ENCODE measurements at places on chromosomes 16 and 17.
A peak's percentile ranks its signal among the peaks of the same experiment; 100 is the strongest.

DNA sequence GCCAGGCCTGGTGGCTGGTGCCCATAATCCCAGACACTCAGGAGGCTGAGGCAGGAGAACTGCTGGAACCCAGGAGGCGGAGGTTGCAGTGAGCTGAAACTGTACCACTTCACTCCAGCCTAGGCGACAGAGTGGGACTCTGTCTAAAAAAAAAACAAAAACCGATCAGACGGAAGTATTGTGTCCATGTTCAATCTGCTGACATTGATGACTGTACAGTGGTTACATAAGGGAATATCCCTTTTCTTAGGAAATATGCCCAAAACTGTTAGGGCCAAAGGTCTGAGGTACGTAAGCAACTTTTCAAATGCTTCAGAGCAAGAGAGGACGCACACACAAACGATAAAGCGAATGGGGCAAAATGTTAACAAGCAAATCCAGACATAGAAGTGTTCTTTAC lies 69.8 kb upstream of the DNAH17 start:
- no peak for DNase-seq

- no peak for DNase-seq
Observed at GRCh38 chr16:28064150-28064549, 636 bp upstream of the GSG1L start.

- DNase-seq = no peak
Observed at GRCh38 chr17:35752945-35753764, at the start of gene GAS2L2. TSS of gene GAS2L2 (minus strand) at chr17:35753239. CDS start at chr17:35752850, 389 bp downstream.

- no peak for DNase-seq
Observed at GRCh38 chr16:75913958-75914357, 187.7 kb upstream of the CPHXL start.

DNA sequence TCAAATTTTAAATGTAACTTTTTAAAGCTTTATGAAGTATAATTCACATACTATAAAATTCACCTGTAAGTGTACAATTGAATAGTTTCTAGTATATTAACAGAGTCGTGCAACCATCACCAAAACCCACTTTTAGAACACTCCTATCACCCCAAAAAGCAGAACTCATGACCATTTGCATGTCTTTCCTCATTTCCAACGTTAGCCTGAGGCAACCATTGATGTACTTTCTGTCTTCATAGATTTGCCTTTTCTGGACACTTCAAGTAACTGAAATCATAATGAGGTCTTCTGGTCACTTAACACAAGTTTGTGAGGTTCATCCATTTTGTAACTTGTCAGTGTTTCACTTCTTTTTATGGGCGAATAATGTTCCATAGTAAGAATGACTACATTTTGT lies 33.2 kb downstream of the METTL16 start:
- no peak for DNase-seq

- DNase-seq = peak; percentile 48
Observed at GRCh38 chr16:14057878-14058382, 13.2 kb upstream of the MRTFB start.

DNA sequence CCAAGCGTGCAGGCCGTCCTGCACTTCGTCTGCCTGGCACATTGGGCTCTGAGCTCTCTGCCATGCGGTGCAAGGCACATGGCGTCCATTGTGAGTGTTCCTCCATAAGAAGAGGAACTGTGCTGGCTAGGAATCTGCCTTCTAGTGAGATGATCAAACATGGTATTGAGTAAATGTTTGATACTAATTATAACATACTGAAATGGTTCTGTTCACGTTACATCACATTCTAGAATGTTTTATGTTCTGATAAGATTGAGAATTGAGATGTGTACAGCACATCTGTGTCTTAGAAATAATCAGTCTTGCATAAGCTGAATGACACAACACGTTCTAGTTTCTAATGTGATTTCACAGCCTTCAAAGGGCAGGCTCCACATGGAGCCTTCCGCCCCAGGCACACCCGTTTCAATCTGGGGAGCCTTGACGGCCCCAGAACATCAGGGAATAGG lies 42.9 kb downstream of the USP10 start:
- DNase-seq = no peak

GRCh38 chr17:82088838-82089722 lies 9.0 kb downstream of the FASN start:
- no peak for DNase-seq

DNA sequence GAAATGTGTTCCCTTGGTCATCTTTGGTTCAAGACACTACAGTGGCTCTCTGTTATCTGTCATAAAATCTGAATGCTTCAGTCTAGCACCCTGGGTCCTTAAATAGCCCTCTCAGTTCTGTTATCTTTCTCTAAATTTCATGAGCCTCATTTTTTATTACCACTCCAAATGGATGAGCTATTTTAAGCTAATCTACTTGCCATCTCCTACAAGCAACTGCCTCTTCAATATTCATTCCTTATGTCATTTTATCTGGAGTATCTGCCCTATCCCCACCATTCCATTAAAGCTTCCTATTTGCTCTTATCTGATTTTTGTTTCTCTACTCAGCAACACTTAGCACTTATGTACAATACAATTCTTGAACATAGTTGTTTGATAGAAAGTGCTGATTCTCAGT lies 28.0 kb upstream of the EVI2A start:
- DNase-seq = no peak

DNA sequence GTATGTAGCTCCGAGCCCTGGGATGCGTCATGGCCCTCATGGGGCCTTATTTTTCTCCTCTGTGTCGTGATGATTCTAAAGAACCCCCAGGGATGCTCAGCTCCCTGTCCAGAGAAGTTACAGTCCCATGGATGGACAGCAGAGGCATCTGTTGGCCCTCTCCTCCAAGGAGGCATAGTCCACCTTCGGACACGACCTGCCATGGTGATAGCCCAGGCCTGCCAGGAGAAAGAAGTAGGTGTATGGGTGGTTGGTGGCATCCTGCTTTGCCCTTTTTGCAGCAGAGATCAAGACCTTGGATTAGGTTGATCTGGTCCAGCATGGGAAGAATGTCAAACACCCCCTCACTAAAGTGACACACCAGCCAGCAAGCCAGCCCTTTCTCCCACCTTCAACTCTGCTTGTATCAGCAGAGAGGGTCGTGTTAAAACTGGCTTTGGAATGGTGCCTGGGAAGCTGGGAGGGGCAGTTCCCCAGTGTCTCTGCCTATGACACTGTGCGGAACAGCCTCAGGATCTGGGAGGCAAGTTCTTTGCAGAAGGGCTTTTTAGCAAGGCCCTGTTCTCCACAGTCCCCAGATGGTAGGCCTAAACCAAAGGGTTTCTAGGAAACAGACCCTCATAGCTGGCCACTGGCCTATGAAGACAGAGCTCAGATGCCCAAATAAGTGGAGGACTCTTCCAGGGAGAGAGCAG lies 259.9 kb upstream of the RPL38 start:
- DNase-seq = no peak

GRCh38 chr16:11507991-11508390 lies 78.7 kb downstream of the LITAF start:
- no peak for DNase-seq

DNA sequence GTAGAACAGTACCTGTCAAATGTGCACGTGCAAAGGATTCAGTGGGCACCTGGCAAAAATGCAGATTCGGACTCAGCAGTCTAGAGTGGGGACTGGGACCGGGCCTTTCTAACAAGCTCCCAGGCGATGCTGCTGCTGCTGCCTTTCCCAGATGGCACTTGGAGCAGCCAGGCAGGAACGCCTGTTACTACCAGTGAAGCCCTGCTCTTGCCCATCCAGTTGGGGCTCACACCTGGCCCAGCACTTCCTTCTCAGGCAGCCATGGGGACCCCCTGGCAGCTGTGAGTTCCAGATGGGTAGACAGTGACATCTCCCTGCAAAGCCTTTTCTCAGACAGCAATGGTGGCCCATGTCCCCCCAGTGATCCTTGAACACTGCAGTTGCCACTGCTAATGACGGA lies 30.4 kb downstream of the KDM8 start:
- DNase-seq = no peak

- DNase-seq = no peak
Observed at GRCh38 chr17:44177640-44178039, 7.1 kb downstream of the ASB16 start.

DNA sequence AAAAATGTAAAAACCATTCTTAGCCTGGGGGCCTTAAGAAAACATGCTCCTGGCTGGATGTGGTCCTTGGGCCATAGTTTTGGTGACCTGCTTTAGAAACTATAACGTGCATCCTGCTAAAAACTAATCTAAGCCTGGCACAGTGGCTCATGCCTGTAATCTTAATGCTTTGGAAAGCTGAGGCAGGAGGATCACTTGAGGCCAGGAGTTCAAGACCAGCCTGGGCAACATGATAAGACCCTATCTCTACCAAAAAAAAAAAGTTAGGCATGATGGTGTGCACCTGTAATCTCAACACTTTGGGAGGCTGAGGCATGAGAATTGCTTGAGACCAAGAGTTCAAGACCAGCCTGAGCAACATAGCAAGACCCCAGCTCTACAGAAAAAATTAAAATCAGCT lies 183.8 kb upstream of the CHMP6 start:
- no peak for DNase-seq

DNA sequence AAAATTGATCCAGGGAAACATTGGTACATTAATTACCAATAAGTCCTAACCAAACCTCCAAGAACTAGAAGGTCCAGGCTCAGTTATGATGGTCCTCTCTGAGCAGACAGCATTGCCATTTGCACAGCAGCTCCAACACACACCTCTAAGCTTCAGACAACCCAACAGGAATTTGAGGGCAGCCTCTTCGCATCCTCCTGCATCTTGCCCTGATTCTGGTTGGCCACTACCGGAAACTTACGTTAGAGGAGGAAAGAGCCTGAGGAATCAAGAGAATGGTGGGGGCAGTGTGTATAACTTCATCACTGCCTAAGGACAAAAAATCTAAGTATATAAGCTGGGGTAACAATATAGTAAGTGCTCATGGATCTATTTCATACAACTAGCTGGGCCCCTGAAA lies 15.7 kb downstream of the FAM117A start:
- no peak for DNase-seq

DNA sequence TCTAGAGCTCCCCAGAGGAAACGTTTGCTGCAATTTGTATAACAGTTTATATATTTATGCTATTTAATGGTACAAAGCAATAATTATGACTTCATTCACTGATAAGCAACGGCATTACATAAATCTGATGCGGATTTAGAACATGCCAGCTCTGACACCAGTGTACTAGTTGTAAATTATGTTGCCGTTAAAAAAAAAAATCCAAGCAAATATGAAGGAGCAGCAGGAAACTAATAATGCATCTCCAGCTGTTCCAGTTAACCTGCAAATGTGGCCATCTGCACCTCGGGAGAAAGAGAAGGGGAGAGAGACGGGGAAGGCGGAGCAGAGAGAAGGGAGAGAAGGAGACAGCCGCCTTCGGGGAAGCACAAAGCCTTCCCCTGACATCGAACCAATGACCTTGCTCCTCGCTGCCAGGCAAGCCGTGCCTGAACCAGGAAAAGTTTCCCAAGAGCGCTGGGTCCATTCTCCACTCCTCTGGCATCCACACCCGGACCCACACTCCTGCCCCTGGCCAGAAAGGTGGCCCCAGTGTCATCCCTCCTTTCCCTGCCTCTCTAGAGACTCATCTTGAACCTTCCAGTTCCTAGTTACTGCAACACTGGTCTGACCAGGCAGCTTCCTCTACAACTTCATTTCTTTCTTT lies 174.8 kb downstream of the C16orf78 start:
- DNase-seq = no peak

GRCh38 chr16:27448532-27449433 lies 46.8 kb downstream of the IL21R start:
- no peak for DNase-seq

DNA sequence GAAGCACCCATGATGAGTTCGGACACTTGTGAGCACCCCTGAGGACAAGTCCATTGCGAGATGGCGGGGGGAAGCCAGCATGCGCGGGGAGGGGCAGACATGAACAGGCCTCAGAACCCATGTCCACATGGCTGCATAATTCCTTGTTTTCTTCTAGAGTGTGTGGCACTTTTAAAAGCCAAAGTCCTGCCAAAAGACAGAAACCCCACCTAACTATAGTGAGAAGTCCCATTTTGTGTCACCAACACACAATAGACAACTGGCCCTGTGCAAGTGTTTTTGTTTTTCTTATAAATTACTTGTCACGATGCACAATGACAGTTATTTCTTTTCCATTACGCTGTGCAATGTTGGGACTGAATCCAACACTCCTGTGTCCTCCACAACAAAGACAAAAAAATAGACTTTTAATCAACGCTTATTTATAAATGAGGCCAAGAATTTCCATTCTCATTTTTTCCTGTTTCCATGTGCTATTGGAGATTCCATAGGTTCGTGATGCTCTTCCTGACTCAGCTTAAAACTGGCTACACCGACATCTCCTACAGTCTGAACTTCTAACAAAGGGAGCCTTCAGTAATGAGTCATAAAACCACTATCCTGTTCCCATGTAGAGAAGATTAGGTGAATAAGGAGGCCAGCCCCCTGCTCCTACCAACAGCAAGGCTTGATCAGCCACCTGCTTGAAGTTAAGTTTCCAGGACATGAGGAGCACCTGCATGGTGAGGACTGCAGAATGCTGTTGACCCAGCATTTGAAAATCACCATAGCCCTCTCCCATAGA lies 98.9 kb downstream of the ZNF423 start:
- DNase-seq = no peak
